ENCODE measurements at places on chromosomes 12 and 14. TPM values are rescaled to one million over a fixed set of nuclear protein-coding genes. Genes with fewer than 3 reads are reported as not detected.

GRCh38 chr12:45730348-45731189 is 1.1 kb downstream of the ARID2 start:
- DNase-seq = peak; percentile 77

- no peak for DNase-seq
Measured at GRCh38 chr14:103123634-103124500, 606 bp downstream of the TNFAIP2 start.

- no peak for DNase-seq
Measured at GRCh38 chr14:60805841-60806430, 71.4 kb downstream of the MNAT1 start.

GRCh38 chr14:81235096-81235495 is 14.3 kb upstream of the GTF2A1 start:
- DNase-seq = no peak

DNA sequence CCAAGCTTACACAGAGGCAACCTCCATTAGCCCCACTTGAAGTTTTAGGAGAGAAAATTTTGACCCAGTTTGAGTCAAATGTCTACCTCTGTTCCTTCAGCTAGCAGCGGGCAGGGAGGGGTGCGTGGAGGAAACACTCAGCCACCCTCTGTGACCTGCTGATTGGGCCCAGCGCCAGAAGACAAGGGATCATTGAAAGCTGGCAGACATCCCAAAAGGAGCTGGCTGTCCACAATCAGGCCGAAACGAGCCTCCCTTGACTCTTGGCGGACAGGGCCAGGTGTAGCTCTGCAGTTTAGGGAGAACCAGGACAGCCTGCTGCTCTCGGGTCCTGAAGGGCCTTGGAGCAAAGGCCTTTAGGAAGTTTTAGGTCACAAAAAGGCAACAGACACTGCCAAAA is 41.3 kb downstream of the CD9 start:
- DNase-seq = no peak

- no peak for DNase-seq
Measured at GRCh38 chr12:76532520-76532919, 27.1 kb downstream of the OSBPL8 start.

- no peak for DNase-seq
Measured at GRCh38 chr12:107027636-107028053, 40.7 kb upstream of the MTERF2 start.

DNA sequence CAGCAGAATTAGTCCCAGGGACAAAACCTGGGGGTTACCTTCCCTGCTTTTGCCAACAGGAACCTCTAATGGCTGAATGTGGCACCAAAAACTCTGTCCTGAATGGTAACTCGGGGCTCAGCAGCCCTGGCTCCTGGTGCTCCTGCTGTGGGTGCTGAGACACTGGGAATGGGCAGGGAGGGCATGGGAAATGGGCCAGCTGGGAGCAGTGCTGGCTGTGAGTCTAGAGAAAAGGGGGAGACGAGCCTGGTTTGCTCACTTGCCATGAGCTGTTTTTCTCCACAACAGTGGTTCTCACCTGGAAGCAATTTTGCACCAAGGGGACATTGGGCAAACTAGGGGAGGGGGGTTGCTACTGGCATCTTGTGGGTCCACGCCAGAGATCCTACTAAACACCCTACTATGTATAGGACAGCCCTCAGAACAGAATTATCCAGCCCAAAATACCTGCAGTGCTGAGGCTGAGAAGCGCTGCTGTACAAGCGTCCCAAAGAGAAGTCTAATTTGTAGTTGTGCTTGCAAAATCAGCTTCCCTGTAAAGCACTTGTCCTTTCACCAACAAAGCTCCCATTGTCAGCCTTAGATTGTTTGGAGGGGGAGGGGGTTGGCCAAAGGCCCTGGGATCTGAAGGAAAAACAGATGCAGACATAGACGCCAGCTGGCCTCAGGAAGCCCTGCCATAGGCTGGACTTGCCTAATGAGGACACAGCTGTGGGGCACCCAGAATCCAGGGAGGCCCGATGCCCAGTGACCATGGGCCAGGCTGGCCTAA is 3.6 kb downstream of the LRRC74A start:
- DNase-seq = no peak

GRCh38 chr12:51863933-51864832 is 15.7 kb upstream of the FIGNL2 start:
- no peak for DNase-seq

GRCh38 chr14:100475268-100475667 is 111.9 kb downstream of the BEGAIN start:
- no peak for DNase-seq

GRCh38 chr14:62313212-62313611 is 551.0 kb downstream of the SNAPC1 start:
- DNase-seq = no peak

GRCh38 chr14:76926521-76927251 is 100.5 kb downstream of the LRRC74A start:
- DNase-seq = peak; percentile 88

GRCh38 chr14:24270537-24271133 is 762 bp downstream of the RABGGTA start:
- DNase-seq = no peak

DNA sequence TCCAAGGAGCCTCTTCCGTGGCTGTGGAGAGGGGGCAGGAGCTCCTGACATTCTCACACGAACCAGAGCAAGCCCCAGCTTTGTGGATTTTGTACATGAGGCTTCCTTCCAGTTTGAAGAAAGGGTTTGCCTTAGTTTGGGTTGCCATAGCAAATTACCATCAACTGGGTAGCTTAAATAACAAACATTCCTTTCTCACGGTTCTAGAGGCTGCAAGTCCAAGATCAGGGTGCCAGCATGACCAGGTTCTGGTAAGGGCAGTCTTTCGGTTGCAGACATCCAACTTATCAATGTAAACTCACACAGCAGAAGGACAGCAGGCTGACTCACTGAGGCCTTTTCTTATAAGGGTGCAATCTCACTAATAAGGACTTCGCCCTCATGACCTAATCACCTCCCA is 25.9 kb upstream of the STAB2 start:
- DNase-seq = no peak

DNA sequence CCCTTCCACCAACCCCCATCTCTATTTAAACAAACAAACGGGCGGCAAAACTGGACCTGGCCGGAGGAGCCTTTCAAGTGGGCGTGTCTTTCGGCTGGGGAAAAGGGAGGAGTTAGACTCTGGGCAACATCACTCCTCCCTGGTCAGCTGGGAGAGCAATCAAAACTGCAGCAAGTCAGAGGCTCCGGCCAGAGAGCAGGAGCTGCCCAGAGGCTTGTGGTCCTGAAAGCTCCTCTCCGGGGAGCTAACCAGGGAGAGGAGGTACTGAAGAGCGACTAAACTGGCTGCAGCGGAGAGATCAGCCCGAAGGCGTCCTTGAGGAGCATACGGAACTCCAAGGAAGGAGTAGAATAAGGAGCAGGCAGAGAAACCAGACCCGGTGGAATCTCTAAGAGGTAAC is at the start of gene NEUROD4:
TSS of gene NEUROD4 (plus strand) at position 191 of the 400 bp plus-strand sequence. CDS start 6,466 bp downstream, outside the sequence.
- peak; percentile 45 for DNase-seq

- no peak for DNase-seq
Measured at GRCh38 chr14:38387821-38388220, 131.9 kb upstream of the CLEC14A start.

- no peak for DNase-seq
Measured at GRCh38 chr14:36901861-36902260, 240.2 kb downstream of the PAX9 start.

- DNase-seq = no peak
Measured at GRCh38 chr12:11963841-11964471, 106.8 kb upstream of the BCL2L14 start.

DNA sequence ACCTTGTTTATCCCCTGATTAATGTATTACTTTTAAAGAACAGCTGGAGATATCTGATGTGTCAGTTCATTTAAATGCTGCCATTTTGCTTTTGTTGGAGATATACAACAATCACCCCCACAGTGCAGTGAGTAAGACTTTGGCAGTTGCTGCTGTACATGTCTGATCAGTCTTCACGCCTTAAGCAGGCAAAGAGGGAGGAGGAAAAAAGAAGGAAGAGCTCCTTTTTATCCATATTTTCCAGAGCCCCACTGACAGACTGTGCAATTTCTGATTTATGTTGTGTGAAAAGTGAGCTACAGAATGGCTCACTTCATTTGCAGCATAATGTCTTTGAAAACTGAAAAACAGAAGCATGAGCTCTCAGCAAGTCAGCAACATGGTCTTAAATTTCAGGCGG is 319.7 kb upstream of the LRIG3 start:
- DNase-seq = no peak

GRCh38 chr12:64740646-64741045 is 18.6 kb downstream of the GNS start:
- DNase-seq = no peak

GRCh38 chr14:55418411-55418810 is 6.8 kb upstream of the ATG14 start:
- no peak for DNase-seq

DNA sequence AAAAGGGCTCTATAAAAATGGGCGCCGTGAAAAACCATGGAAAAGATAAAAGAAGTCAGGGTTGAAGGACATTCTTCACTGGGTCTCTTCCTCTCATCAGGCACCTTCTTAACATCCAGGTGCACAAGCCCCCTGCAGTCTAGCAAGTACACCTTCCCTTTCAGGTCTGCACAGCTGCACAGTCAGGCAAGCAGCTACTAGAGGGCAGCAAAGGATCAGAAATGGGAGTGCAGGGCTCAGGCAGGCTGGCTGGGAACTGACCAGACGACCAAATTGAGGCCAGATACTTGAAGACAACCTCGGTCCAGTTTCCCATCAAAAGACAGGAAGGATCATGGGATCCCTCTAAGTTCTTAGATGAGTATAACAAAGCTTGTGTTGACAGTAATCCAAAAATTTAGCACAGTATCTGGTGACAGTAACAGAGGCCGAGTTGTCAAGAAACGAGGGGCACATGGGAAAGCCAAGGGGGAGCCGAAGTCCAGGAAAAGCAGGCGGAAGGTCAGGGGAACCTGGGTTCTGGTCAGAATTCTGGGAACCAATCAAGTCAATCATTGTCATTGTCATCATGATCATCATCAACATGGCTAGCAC is 10.1 kb upstream of the GRIP1 start:
- peak; percentile 49 for DNase-seq

GRCh38 chr14:56888274-56888673 is 78.0 kb upstream of the OTX2 start:
- no peak for DNase-seq

DNA sequence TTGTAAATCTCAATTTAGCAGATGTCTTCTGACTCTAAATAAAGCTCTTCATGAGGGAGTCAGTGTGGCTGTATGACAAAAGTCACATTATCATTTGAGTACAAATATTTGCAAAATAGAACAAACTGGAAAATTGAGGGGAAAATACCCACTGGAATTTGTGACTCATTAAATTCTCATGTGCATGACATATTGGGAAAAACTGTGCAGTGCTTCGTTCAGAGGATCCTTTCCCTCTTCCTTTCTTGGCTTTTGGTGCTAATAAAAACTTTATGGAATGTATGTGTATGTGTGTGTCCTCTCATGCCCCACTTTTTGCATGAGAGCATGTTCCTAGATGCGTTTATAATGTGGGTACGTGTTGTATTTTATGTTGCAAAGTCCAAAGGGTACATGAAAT is 267.8 kb downstream of the KTN1 start:
- no peak for DNase-seq

- no peak for DNase-seq
Measured at GRCh38 chr14:91693346-91693745, 38.5 kb downstream of the CATSPERB start.

DNA sequence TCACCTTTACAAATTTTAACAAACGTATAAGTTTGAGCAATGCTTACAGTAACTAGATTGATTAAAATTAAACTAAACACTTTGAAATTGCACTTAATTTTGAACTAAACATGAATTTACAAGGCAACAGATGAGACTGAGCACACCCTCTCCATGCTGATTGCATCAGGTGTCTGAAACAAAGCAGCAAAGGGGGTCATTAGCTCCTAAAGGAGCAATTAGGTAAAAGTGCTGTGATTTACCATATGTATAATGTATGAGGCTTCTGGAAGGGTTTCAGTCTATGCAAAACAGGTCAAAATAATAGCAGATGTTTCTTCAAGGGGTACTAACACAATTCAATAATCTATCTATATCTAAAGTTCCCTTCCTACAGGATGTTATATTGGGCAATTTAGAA is 98.8 kb upstream of the LMNTD1 start:
- DNase-seq = no peak

DNA sequence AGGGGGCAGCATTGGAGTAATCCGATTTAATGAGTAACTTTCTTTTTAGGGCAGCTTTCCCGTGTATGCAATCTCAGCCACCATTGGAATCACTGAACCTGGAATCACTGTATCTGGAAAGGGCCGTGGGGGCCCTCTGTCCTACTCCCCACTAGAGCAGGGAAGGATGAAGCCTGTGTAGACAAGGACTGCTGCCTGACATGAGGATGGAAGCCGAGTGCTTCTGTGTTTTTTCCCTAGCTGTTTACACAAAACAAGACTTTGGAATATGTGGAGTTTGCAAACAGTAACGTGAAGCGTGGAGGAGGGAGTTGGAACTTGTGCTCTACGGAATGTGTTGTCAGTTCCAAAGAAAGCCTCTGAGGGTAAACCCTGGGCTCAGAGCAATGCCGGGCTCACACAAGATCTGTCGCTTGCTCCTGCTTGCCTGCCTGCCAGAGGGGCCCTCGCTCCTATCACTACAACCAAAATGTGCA is 32.4 kb upstream of the HDAC7 start:
- no peak for DNase-seq

- DNase-seq = no peak
Measured at GRCh38 chr12:47845081-47845480, 25.4 kb upstream of the HDAC7 start.

DNA sequence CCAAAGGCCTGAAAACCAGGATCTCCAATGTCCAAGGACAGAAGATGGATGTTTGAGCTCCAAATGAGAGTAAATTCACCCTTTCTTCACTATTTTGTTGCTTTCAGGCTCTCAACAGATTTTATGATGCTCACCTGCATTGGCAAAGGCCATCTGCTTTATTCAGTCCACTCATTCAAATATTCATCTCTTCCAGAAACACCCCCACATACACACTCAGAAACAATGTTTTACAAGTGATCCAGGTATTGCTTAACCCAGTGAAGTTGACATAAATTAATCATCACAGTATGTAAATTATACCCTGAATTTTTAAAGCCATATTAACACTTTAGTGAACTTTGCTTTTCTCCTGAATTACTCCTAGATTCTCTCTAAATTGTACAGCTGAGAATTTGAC is 63.3 kb downstream of the DUSP6 start:
- no peak for DNase-seq

- no peak for DNase-seq
Measured at GRCh38 chr14:26255213-26255612, 342.6 kb downstream of the NOVA1 start.

- no peak for DNase-seq
Measured at GRCh38 chr12:116144384-116144783, 133.1 kb downstream of the MED13L start.

GRCh38 chr12:120126635-120127005 is 10.1 kb upstream of the RAB35 start:
- DNase-seq = no peak

GRCh38 chr12:49305762-49306510 is 11.0 kb downstream of the PRPH start:
- no peak for DNase-seq

- no peak for DNase-seq
Measured at GRCh38 chr12:69888901-69889300, 63.9 kb downstream of the MYRFL start.

Gene C3AR1
- total RNA-seq = 10.7 TPM

Gene WASHC4
- 40.1 TPM for total RNA-seq

Gene SIRT4
- total RNA-seq = 2.4 TPM

Gene KRT85
- total RNA-seq = not detected

Gene CLBA1
- 0.56 TPM for total RNA-seq

Gene RNASE4
- total RNA-seq = 0.75 TPM

Gene KCNC2
- total RNA-seq = not detected

Gene DHH
- total RNA-seq = 0.15 TPM

Gene KRT6A
- total RNA-seq = not detected

Gene SLC25A21
- not detected for total RNA-seq

Gene ITGA5
- 37.6 TPM for total RNA-seq

Gene NTS
- not detected for total RNA-seq

Gene C14orf132
- total RNA-seq = 0.20 TPM

All from activated CD8-positive, alpha-beta memory T cell treated with anti-CD3 and anti-CD28 coated beads, Interleukin-2, amount 10 ng/mL, durations not matched to agents 7 days and 5 days (primary cell).